ENCODE measurements at places on chromosomes 5 and 9. TPM values are rescaled to one million over a fixed set of nuclear protein-coding genes. Genes with fewer than 3 reads are reported as not detected.

DNA sequence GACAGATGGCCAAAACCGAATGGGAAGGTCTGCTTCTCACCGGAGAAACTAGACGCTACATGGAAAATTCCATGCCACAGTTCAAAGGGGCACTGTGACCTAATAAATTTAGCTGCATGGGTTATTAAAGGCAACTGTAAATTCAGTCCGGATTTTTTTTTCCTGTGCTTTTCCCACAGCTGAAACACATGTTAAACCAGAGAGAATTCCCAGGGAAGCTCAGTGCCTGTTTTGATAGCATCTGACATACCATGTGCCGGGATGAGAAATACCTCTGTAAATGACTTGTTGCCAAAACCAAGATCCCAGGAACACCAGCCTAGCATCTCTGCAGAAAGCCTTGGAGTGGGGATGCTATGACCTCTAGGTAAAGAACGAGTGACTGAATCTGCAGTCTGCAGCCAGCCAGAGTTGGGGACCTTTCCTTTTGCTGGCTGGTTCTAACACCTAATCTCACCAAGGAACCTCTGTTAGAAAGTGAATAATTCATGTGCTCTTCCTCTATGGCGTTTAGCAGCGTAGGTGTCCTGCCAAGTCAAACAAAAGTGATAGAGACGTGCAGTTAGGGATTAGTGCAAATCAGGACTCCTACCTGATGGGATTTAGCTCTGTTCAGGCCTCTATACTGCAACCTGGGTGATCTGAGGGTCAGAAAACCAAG lies 77.9 kb downstream of the SLIT3 start:
- no peak for DNase-seq

DNA sequence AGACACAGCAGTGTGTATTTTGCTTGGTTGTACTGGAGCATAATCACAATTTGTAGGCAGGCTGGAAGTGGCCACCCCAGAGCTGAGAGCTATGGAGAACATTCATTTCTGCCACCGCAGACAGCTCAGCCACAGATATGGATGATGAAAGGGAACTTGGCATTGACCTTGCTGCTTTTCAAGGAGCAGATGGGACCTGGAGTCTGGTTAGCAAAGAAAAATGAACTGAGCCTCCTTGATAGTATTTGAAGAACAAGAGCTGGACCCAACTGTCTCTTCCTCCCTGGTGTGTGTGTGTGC lies 395.2 kb upstream of the ZNF462 start:
- DNase-seq = no peak

The PCDHGA3 gene
- not detected for polyA plus RNA-seq

DNA sequence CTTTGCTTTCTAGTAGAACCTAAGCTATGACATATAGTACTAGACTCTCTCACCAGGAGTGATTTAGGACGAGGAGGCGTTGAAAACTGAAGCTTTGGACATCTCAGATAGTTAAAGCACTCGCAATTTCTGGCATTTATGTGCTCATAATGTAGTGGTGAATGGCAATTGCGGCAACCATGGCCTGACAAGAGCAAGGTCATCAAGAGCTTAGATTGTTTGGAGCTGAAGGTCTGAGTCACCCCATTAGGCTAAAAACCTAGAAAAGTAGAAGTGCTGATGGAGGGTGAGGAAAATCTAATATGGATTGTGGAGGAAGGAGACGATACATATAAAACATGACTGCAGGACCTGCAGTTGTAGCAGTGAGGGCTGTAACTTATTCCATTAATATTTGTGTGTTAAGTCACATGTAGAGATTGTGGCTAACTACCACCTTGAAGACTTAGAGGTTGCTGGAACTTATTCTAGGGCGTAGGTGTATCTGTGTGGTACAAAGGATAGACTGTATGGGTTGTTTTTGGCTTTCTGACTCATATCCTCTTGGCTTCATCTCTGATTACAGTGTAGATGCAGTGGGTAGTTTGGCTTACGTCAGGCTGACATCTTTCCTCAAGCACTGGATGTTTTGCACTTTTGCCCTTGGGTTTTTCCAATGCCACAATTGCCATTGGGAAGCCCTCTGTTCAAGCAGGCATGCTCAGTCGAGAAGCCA lies 138.9 kb upstream of the CDKN2B start:
- DNase-seq = no peak

- DNase-seq = no peak
Measured at GRCh38 chr5:98458004-98458403, 315.5 kb upstream of the RGMB start.

The LHX2 gene
- not detected for polyA plus RNA-seq

Measured in immature natural killer cell (primary cell).